ENCODE measurements at places on chromosomes 6 and 20.
A peak's percentile ranks its signal among the peaks of the same experiment; 100 is the strongest.

DNA sequence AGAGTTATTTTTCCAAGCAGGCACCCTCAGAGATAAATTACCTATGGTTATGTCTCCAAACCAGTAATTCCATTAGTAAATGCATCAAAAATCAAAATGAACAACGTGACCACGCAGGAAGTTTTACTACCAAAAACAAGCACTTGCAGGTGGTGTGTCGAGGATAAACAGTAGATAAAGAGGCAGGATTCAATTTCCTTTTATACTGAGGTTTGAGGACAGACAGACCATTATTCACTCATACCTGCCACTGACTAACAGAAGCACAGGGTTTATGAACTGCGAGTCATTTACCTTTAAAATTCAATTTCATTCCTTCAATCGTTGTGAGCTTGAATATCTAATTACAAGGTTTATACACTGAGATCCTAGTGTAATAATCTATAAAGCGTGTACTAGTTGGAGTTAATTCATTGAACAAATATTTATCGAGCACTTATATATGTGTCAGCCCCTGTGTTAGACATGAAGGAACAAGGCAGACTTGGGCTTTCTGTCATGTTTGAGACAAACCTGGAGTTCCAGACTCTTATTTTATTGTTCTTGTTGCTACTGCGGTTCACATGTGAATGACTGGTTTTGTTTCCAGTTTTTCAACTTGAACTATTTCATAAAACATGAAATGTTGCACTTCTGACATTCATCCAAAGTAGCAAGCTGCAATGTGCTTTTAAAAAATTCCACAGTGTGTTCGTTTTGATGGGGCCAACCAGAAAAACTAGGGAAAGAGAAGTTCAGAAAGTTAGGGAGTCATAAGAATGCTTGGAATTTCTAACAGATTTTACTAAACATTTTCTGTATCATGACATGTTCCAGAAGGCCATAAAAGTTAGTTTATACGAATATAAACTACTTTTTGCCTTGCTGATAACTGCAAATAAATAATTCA, 205.6 kb downstream of the UST start:
- no peak for DNase-seq

- no peak for DNase-seq
Measured at GRCh38 chr6:163162874-163163213, 251.7 kb upstream of the QKI start.

- no peak for DNase-seq
Measured at GRCh38 chr6:124822204-124822613, 140.0 kb upstream of the RNF217 start.

- no peak for DNase-seq
Measured at GRCh38 chr6:131116755-131117360, 18.4 kb upstream of the AKAP7 start.

DNA sequence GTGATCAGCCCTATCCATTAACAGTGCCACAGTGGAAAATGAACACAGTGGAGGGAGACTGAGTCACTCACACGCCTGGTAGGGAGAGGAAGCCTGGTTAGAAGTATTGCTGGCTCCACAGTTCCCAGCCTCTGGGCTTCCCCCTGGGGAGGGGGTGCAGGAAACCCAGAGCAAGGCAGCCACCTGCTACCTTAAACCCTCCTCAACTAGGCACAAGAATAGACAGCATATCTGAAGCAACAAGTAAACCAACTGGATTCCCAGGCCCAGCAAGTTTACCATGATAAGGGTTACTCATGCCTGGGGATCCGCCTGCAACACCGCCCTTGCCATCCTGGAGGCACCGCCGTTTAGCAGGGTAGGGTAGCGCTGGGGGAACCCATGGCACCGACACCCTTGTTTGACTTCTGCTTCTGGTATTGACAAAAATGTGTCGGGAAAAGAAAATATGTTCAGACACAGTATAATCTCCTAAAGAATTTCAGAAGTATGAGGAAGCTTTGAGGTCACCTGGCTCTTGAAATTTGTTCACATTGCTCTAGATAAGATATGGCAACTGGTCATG, 38.3 kb downstream of the SLC22A23 start:
- DNase-seq, result no peak

DNA sequence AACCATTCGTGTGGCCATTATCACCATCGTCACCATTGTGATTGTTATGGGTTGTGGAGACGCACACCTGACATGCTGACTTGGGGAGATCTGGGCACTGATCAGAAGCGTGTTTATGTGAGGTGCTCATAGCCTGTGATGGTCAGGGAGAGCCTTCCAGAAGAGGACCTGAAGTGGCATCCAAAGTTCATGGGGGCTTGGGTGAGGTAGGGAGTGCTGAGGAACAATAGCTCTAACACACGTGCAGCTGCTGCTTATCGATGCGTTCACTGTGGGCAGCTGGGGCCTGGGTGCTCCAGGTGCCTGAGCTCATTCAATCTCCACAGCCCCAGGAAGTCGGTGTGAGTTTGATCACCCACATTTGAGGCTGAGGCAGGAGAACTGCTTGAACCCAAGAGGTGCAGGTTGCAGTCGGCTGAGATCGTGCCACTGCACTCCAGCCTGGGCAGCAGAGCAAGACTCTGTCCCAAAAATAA, 227.3 kb downstream of the PREX1 start:
- no peak for DNase-seq

DNA sequence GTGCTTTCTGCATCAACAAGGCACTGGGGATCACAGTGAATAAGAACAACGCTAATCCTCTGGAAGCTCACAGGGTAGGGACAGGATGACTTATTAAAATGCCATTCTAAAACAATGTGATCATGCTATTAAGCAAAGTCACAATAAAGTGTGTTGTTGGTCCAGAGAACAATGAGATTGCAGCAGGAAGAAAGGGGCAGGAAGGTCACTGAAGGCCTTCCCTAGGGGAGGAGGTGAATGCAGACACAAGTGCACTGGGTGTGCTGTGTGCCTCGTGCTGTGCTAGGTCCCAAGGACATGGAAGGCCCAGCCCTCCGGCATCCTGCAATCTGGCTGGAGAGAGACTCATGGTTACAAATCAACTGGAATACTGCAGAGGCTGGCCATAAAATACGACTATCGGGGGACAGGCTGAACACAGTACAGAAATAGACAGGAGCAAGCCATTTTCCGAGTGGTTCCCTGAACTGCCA, 55.7 kb downstream of the LYRM4 start:
- no peak for DNase-seq

DNA sequence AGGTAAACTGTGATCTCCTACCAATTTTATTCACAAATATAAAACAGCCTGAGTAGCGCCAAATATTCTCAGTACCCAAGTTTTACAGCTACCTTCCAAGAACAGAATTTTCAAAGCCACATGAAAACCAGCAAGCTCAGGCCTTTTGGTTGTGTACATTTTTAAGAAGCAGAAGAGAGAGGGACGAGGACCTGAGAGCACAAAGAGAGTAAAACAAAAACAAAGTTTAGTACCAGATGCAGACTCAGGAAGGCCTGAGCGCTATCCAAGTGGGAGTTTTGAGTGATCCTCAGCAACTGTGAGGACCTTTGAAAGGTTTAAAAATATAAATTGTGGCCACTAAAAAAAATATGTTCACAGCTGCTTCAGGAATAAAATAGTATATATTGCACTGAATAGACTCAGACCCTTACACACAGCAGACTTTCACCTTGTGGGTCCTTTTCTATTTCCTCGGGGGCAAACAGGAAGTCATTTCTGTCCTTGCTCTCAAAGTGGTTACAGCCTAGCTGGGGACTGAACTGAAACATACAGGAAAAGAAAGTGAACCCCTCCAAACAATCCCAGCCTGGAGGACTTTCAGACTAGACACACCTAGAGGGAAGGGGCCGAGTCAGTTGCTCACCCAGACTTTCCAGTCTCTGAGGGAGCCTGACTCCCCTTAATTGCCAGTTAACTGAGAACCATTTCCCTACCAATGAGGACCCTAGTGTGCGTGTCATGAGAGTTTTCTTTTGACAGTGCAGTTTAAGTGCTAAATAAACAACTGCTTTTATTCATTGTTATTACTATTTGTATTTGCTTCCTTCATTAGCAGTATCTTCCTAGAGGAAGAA, 48.5 kb upstream of the NT5E start:
- no peak for DNase-seq

DNA sequence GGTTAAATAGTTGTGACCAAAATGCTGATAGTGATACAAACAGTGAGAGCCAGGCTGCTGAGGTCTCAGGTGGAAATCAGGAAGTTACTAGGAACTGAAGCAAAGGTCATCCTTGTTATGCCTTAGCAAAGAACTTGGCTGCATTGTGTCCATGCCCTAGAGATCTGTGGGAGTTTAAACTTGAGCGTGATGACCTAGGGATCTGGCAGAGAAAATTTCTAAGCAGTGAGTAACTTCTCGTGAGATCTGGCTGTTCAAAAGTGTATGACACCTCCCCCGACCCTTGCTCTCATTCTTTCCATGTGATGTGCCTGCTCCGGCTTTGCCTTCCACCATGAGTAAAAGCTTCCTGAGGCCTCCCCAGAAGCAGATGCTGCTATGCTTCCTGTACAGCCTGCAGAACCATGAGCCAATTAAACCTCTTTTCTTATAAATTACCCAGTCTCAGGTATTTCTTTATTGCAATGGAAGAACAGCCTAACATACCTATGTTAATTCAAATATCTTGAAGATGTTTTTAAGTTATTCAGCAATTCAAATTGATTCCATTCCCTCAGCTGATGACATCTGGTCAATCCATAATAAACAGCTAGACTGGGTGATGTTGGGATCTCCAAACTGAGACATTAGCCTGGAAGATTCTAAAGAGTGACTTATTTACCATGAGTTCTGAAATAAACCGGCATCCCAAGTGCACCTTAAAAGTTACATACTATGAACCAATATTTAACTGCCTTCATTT, 33.8 kb downstream of the KIF16B start:
- no peak for DNase-seq

- no peak for DNase-seq
Measured at GRCh38 chr6:105603788-105604586, 201.1 kb upstream of the PREP start.

DNA sequence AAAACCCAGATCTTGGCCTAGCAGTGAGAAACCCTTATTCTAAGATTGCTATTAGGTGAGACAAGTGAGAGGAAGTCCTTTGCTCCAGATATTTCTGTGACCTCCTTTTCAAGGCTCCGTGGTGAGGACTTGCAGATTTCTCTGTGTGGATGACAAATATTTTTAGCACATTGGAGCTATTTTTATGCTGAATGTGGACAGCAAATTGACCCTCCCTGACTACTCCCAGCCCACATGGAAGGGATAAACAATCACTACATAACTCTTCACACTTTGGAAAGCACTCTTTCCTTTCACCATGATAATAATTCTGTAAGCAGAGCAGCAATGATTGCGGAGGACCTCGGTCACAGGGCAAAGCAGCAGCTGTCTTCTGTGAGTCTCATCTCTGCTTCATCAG, 88.0 kb upstream of the ADGRF1 start:
- no peak for DNase-seq

GRCh38 chr20:60362531-60362930, 404.3 kb downstream of the CDH26 start:
- no peak for DNase-seq

DNA sequence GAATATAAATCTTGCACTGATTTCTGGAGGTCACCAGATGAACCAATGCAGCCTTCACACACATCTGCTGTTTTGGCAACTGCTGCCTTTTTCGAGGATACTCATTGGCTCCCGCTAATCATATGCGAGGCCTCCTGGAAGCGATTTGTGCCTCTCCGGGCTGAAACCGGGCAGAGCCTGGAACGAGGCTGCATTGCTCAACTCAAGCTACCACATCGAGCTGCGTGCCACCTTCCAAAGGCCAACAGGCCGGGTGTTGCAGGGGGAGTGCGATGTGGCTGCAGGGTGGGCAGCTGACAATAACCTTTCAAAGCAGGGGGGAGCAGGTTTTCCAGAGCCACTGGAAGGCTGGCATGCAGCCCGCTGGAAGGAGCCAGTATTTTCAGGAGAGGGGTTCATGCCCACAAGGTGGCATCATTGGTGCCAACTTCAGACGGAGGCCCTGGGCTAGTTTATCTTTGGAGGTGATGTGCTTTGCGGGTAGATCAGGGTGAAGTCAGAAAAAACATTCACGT, 122.6 kb upstream of the IFNGR1 start:
- DNase-seq, result peak; percentile 35

GRCh38 chr6:56292505-56293181, 45.3 kb upstream of the COL21A1 start:
- DNase-seq, result no peak

DNA sequence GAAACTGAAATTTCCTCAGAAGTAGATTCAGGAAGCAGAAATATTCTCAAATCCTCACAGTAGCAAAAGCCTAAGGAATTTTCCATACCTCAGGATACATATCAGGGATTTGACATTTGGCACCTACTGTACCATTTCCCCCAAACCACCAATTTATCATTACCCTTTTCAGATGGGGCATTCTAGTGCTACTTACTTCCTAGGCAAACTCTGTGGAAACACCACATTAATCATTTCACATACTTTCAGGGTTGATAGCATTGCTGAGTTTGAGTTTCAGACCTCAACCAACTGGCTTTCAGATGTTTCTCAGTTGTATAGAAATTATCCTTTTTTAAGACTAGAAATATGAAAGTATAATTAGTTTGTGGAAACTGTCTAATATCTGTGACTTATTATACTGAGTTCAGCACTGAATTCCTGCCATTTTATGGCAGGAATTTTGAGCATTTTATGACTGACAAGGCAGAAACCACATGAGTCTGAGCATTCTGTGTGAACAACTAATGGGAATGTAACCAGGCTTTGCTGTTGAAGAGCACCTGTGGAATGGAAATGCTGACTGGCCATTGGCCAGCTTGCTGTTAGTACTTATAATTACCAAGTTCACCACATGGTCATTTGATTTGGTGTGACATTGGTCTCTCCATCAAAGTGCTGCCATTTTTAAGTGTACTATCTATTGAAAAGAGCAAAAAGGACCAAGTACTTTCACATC, 35.1 kb upstream of the IRAK1BP1 start:
- DNase-seq, result no peak

GRCh38 chr6:136011475-136011874, 160.0 kb downstream of the PDE7B start:
- DNase-seq, result no peak

DNA sequence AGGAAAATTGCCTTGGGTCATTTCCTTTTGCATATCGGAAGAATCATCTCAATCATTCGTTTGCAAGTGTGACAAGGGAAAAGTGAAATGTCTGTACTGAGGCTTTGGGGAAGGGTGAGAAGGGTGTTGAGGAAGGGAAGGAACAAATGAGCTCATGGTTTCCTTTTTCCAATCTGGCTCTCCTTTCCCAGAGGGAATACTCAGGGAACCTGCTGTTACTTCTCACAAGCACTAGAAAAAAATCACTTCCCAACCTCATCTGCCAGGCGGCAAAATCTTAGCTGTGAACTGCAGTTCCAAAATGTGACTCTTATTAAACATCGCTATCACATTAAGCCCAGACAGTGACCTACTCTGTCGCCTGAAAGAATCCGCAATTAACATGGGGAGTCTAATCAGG, 258.1 kb downstream of the ZNF217 start:
- no peak for DNase-seq

DNA sequence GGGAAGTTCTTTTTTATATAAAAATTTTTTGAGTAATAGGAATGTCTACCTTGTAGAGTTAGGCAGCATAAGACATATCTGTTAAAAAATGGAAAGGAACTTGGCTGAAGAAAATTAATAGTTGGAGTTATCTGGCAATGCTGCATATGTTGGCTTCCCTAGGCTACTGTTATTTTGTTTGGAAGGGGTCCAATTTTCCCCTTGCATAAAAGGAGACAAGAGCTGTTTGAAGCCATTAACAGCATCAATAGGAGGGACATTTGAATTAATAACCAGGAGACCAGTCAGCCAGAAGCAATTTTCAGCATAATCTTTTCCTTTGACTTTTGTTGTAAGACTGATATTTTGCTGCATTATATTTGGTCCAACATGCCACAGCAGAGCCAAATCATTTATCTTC, 80.9 kb upstream of the TAB2 start:
- no peak for DNase-seq

- no peak for DNase-seq
Measured at GRCh38 chr20:14415467-14415866, 78.1 kb upstream of the FLRT3 start.

Data from stimulated activated CD4-positive, alpha-beta T cell treated with anti-CD3 and anti-CD28 coated beads, Interleukin-15, amount 100 ng/mL, for 1 hour (primary cell).